ENCODE measurements at places on chromosomes 5 and 9. TPM values are rescaled to one million over a fixed set of nuclear protein-coding genes. Genes with fewer than 3 reads are reported as not detected.

Gene CDC20B
- total RNA-seq: not detected

Gene MTAP
- 13.3 TPM for total RNA-seq

- DNase-seq: no peak
- H3K4me1 ChIP-seq: no peaks in the 10 kb centered on the region
- H3K4me3 ChIP-seq: no peak overlapping the region
- no peak overlapping the region for H3K27ac ChIP-seq
- H3K36me3 ChIP-seq: no peaks in the 10 kb centered on the region
These were observed 100.8 kb upstream of the DHFR start for GRCh38 chr5:80755626-80756025.

- no peak for DNase-seq
- no peaks in the 10 kb centered on the region for H3K4me1 ChIP-seq
- no peaks in the 10 kb centered on the region for H3K36me3 ChIP-seq
- H3K4me3 ChIP-seq: no peak overlapping the region
These were observed 272.2 kb downstream of the KIF4B start for GRCh38 chr5:155285706-155286105.

DNA sequence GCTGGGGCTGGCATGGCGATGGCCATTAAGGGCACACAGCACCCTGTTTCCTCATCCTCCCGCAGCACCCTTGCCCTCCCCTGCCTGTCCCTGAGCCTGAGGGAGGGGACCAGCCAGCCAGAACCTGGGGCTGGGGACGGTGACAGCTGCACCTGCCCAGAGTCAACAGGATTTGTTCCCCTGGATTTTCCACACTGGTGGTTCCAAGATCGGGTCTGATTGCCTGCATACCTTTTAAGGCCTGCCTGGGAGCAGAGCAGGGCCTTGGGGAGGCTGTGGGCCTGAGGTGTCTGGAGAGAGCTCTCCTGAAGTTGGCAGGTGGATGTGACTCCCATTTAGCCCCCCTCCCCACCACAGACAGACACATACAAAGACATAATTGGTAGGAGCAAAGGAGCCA lies 61.0 kb upstream of the C5orf58 start:
- DNase-seq: no peak
- no peaks in the 10 kb centered on the region for H3K27me3 ChIP-seq
- H3K4me3 ChIP-seq: no peak overlapping the region
- no peaks in the 10 kb centered on the region for H3K36me3 ChIP-seq
- H3K27ac ChIP-seq: no peak overlapping the region
- H3K4me1 ChIP-seq: no peaks in the 10 kb centered on the region

DNA sequence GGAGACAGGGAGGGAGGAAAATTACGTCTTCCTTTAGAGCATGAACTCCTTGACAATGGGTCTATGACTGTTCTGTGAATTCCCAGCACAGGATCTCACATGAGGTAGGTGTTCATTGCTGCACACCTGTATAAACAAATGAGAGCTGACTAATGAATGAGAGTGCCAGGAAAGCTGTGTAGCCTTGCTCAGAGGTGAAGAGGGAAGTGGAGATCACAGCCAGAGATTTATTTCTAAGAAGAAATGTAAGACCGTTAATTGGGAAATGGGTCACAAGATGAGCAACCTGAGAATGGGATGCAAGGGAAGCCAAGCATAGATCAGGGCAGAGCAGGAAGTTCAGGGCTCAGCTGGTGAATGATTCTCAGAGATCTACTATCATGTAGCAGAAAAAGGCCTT lies 295.1 kb downstream of the CDK5RAP2 start:
- no peaks in the 10 kb centered on the region for H3K4me1 ChIP-seq
- no peaks in the 10 kb centered on the region for H3K36me3 ChIP-seq
- no peak overlapping the region for H3K27ac ChIP-seq
- H3K4me3 ChIP-seq: no peak overlapping the region
- no peaks in the 10 kb centered on the region for H3K27me3 ChIP-seq

DNA sequence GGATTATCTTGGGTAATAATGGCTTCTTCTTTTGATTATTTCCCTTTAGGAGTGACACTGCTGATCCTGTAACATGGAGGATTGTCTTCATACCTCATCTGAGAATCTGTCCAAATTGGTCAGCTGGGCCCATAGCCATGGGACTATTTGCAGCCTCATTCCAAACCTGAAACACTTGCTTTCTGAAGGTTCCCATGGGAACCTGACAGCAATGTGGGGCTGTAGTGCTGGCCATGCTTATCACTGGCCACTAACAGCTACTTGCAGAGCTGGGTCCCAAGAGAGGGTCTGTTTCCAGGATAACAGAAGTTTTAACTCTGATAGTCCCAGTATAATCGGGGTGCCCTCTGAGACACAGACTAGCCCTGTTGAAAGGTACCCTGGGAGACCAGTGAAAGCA lies 87.4 kb downstream of the KIAA1958 start:
- no peaks in the 10 kb centered on the region for H3K27me3 ChIP-seq
- H3K27ac ChIP-seq: no peak overlapping the region
- DNase-seq: no peak

DNA sequence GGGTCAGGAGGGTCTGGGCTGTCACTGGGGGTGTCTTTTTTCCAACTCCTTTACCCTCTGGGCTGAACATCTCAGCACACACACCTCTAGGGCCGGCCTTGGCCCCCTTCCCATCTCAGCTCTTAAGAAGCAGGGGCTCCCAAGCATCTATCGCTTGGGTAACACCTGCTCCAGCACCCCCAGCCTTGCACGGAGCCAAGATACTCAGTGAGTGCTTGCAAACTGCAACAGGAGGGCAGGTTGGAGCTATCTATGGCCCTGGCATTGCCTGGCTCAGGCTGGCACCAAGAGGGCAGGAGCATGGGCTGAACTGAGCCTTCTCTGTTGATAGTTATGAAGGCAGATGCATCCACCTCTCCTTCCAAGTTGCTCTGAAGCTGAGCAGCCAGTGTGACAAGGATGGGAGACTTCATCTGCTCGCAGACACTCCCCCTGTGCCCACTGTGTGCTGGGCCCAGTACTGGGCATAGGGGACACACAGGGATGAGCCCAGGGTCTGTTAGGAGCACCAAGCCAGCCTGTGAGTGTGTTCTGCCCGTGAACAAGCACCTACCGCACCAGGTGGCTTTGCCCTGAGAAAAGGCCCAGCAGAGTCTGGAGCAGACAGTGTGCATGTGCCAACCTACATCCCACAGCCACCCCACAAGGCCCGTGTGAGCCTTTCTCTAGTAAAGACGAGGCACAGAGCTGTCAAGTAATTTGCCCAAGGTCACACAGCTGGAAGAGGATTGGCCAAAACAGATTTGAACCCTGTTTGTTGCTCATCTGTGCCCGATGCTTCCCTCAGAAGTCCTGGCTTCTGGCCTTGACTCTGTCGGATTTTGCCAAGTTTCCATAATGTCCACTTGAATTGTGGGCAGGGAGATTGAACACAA lies 58.2 kb downstream of the PHF2 start:
- H3K27ac ChIP-seq: no peak overlapping the region
- no peak for DNase-seq
- H3K4me3 ChIP-seq: no peak overlapping the region
- H3K36me3 ChIP-seq: peaks cover 6% of the 10 kb centered on the region

Gene RASGRF2
- total RNA-seq: 1.1 TPM

GRCh38 chr9:135959814-135960213 lies 1.4 kb downstream of the UBAC1 start:
- no peak overlapping the region for H3K4me3 ChIP-seq
- H3K36me3 ChIP-seq: no peaks in the 10 kb centered on the region
- DNase-seq: no peak
- no peak overlapping the region for H3K27ac ChIP-seq
- H3K27me3 ChIP-seq: no peaks in the 10 kb centered on the region

DNA sequence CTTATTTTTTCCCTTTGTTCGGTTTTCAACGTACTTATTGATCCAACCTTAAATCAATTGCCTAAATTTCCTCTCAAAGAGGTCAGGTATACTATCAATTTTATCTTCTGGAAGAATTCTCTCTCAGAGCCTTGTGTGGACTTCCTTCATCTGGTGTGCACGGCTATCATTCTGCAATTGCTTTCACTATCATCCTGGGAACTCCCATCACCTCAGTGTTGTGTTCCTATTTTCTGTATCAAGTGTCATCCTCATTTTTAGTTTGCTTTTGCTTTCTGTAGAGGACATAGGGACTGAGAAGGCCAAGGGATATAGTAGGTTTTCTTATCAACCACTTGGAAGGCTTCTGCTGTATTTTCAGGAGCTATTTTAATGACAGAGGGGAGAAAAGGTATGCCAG lies 11.3 kb downstream of the STOM start:
- no peak overlapping the region for H3K27ac ChIP-seq
- no peaks in the 10 kb centered on the region for H3K36me3 ChIP-seq
- no peak for DNase-seq
- H3K27me3 ChIP-seq: no peaks in the 10 kb centered on the region
- H3K4me1 ChIP-seq: no peaks in the 10 kb centered on the region

Gene ANKRD31
- 0.26 TPM for total RNA-seq

DNA sequence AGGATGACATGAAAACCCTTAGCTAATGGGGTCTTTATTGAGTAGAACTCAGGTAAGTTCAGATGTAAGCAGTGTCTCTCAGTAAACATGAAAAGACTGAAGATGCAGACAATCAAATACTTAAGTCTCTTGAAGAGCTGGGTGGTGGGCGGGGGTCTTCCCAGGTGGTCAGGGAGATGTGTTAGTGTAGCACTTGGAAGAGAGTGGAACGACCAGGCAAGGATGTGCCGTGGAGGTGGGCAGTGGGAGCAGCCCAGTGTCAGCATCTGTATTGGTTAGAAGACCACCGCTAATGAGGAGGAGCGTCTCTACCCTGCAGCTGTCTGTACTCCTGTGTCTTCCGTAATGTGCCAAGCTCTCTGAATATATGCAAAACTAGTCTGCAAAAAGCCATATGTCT lies 4.4 kb downstream of the S1PR3 start:
- DNase-seq: no peak
- H3K27me3 ChIP-seq: no peaks in the 10 kb centered on the region
- no peaks in the 10 kb centered on the region for H3K36me3 ChIP-seq
- no peak overlapping the region for H3K27ac ChIP-seq
- no peak overlapping the region for H3K4me3 ChIP-seq

Gene SH3PXD2B
- 9.7 TPM for total RNA-seq

Gene CSF1R
- 4.8 TPM for total RNA-seq

Gene IL33
- 2.2 TPM for total RNA-seq

DNA sequence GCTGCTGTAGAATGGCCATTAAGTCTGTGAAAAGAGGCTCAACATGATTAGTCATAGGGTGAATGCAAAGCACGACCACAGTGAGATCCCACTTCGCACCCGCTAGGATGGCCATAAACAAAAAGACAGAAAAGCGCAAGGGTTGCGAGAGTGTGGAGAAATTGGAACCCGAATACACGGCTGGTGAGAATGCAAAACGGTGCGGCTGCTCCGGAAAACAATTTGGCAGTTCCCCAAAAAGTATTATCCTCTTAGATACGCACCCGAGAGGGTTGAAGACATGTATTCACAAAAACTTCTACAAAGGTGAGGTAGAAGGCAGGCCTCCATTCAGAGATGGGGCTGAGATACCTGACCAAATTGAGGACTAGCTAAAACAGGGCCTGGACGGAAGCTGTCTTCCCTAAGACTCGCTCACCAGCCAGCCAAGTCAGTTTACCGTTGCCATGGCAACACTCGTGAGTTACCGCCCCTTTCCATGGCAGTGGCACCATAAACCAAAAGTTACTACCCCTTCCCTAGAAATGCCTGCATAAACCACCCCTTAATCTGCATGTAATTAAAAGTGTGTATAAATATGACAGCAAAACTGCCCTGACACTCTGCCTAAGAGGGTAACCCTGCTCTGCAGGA lies 726 bp upstream of the PSMB7 start:
- no peaks in the 10 kb centered on the region for H3K27me3 ChIP-seq
- no peaks in the 10 kb centered on the region for H3K4me1 ChIP-seq
- DNase-seq: no peak
- H3K4me3 ChIP-seq: no peak overlapping the region

- H3K4me3 ChIP-seq: no peak overlapping the region
- H3K36me3 ChIP-seq: no peaks in the 10 kb centered on the region
- H3K27ac ChIP-seq: no peak overlapping the region
- no peak for DNase-seq
- no peaks in the 10 kb centered on the region for H3K27me3 ChIP-seq
These were observed 18.7 kb downstream of the LCP2 start for GRCh38 chr5:170278611-170279458.

- no peaks in the 10 kb centered on the region for H3K36me3 ChIP-seq
- H3K4me1 ChIP-seq: peaks cover 5% of the 10 kb centered on the region
- no peak overlapping the region for H3K27ac ChIP-seq
These were observed 7.5 kb downstream of the ADAMTS13 start for GRCh38 chr9:133429641-133430161.

DNA sequence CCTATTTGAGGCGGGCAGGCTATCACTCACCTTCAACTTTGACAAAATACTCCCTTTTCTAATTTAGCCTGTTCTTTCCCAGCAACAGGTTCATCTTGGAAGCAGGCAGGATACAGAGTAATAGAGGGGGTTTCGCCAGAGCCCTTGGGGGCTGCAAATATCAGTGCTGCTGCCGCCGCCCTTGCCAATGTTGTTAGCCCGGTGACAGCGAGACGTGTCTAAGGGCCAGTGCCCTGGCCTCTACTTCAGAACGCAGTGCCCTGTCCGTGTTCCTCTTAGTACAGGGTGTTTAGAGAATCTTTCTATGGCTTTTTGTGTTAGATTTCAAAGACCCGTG lies 703 bp downstream of the FAM120AOS start:
- H3K27ac ChIP-seq: peak overlapping the region; percentile 92
- no peaks in the 10 kb centered on the region for H3K27me3 ChIP-seq
- DNase-seq: peak; percentile 29
- H3K4me1 ChIP-seq: peaks cover 25% of the 10 kb centered on the region
- H3K4me3 ChIP-seq: peak overlapping the region; percentile 73

- DNase-seq: no peak
- H3K4me3 ChIP-seq: no peak overlapping the region
- H3K27me3 ChIP-seq: no peaks in the 10 kb centered on the region
- peaks cover 13% of the 10 kb centered on the region for H3K4me1 ChIP-seq
These were observed 352.6 kb downstream of the ADGRV1 start for GRCh38 chr5:90911169-90911568.

DNA sequence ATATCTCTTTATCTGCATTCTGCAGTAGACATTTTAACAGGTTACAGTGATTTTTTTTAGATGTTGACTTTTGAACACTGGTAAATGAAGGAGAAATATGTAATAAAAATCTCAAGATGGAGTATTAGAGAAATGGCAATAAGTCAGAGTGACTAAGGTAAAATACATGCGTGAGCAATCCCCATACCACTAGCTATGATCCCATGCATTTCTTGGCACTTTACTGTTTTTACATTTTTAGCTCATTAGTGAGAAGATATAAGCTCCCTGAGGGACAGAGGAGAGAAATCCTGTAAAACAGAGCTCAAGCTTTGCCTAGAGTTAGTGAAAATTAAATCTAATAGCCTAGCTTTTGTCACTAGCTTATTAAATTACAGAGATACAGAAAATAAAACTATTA lies 181.9 kb upstream of the TRPM3 start:
- no peaks in the 10 kb centered on the region for H3K27me3 ChIP-seq
- H3K27ac ChIP-seq: no peak overlapping the region
- H3K4me1 ChIP-seq: no peaks in the 10 kb centered on the region
- H3K4me3 ChIP-seq: no peak overlapping the region
- DNase-seq: no peak

- H3K4me1 ChIP-seq: no peaks in the 10 kb centered on the region
- H3K4me3 ChIP-seq: no peak overlapping the region
- H3K27ac ChIP-seq: no peak overlapping the region
These were observed 65.9 kb downstream of the SHOC1 start for GRCh38 chr9:111728617-111729366.
